ENCODE measurements at places on chromosomes 7 and 10.

DNA sequence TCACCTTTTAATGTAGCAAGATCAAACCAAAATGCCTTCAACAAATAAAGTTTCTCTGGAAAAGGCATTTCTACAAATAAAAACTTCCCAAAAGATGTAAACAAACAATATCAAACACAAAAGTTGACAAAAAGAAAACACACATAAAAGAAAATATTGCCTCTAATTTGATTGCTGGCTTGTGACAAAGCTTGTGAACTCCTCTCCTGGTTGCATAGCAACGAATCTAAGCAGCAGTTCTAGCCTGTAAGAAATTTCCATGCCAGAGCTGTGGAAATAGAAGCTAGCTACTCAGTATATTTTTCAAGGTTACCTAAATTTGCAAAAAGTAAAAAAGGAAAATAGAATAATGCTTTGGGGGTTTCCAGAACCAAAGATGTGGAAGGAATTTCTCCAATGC is 173.9 kb upstream of the CDK1 start:
- no peak for DNase-seq

- DNase-seq, result no peak
Observed at GRCh38 chr7:134470864-134471263, 12.0 kb upstream of the AKR1B1 start.

DNA sequence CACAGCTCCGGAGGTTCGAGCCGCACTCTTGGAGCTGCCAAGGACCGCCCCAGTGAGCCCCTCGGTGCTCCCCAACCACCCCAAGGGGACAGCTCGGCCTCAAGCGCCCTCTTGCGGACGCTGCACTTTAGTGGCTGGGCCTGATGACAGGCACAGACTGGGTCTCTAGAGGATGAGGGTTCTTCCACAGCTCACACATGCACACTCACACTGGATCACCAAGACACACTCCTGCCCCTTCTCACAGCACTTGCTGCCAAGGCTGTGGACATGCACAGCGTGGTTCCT is 2.1 kb downstream of the RET start:
- DNase-seq, result no peak

GRCh38 chr10:115963848-115964247 is 309.2 kb downstream of the GFRA1 start:
- no peak for DNase-seq

GRCh38 chr10:35739998-35740397 is 97.9 kb upstream of the FZD8 start:
- DNase-seq, result no peak

- no peak for DNase-seq
Observed at GRCh38 chr7:44136731-44137130, 4.4 kb downstream of the MYL7 start.

- DNase-seq, result no peak
Observed at GRCh38 chr7:105744258-105744657, 132.1 kb downstream of the ATXN7L1 start.

DNA sequence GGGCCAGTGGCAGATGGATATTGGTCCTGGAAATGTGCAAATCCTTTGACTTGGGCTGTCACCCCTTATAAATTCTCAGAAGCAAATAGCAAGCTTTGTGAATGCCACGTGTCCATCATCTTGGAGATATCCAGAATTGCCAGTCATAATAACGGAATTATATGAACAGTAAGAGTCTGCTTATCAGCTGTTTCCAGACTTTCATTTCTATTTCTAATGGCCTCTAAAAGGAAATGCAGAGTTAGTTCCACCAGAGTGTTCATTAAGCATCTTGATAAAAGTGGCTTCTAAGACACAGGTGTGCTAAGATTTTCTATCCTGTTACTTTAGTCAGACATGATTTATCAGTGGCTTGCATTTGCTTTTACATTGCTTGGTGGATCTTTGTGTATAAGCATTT is 87.4 kb downstream of the RAMP3 start:
- no peak for DNase-seq

GRCh38 chr7:154864523-154864891 is 138.4 kb downstream of the PAXIP1 start:
- no peak for DNase-seq

- DNase-seq, result no peak
Observed at GRCh38 chr7:115924411-115924810, 106.2 kb downstream of the TFEC start.
